ENCODE measurements at places on chromosomes 7 and 10.

GRCh38 chr7:19749658-19750057 is 23.8 kb downstream of the TMEM196 start:
- DNase-seq: no peak

DNA sequence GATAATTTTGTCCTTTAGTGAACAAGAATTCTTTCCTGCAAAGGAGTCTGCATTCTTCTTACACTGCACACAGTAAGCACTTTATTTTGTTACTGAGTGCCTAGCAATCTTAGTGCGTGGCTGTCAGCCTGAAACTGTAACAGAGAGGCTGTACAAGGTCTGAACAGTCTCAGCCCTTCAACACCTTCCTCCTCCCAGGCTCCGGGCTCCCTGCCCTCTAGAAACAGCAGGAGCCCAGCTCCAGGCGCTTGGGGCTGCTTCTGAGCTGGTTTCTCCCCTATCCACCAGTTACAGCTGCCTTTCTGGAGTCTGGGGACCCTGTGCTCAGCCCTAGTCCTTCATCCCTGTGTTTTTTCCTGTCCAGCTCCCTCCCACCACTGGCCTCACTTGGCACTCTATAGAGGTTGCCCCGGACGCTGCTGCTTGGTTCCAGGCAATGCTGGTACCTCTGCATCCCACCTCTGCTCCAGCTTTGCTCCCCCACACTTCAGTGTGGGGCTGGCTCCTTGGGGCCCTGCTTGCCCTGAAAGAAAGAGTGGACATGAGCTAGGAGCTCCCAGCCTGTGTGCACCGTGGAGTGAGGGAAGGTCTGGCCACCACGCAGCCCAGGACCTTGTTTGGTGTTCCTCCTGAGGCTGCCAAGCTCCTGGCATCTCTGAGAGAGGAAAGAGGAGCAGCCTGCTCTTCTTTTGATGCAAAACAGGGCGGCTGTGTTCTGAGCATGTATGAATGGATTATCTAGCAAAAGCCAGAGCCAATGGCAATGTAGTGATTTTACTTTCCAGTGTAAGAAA is 251.2 kb upstream of the GRB10 start:
- DNase-seq: no peak

DNA sequence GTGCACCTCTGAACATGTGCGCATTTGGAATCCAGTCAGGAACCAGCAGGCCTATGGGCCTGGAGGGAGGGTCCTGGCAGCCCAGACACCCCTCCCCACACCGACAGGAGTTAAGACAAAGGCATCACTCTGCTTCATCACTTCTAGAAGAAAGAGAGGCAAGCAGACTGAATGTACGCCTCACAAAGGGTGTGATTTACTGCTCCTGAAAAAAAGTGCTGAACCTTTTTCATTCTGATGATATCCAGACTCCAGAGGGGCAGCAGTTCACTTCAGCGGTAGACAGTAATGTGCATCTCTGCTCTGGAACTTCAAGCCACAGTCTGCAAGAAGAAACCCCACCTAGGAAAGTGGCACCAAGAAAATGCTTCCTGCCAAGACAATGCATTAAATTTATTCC is 88.2 kb upstream of the TMEM72 start:
- no peak for DNase-seq

- DNase-seq: no peak
Measured at GRCh38 chr10:1015688-1016087, 10.0 kb downstream of the IDI2 start.

- no peak for DNase-seq
Measured at GRCh38 chr7:130305433-130306042, 12.6 kb downstream of the CPA4 start.

DNA sequence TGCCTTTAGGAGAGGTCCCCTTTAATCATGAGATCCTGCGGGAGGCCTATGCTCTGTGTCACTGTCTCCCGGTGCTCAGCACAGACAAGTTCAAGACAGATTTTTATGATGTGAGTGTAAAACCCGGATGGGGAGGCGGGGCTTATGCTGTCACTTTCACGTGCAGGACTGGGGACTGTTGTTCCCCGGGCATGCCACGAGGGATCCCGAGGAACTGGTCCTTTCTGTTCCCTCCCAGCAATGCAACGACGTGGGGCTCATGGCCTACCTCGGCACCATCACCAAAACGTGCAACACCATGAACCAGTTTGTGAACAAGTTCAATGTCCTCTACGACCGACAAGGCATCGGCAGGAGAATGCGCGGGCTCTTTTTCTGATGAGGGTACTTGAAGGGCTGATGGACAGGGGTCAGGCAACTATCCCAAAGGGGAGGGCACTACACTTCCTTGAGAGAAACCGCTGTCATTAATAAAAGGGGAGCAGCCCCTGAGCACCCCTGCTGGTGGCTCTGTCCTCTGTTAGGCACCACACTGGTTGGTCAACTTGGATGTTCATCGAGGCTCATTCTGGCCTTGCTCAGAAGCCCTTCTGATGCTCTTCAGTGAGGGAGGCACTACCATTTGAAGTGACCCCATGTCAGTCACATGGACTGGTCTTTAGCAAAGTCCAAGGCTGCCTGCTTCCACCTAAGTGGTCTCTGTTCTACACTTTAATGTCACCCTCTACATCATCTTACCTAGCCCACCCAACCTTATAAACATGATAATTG is 2.8 kb downstream of the COPS6 start:
- no peak for DNase-seq

DNA sequence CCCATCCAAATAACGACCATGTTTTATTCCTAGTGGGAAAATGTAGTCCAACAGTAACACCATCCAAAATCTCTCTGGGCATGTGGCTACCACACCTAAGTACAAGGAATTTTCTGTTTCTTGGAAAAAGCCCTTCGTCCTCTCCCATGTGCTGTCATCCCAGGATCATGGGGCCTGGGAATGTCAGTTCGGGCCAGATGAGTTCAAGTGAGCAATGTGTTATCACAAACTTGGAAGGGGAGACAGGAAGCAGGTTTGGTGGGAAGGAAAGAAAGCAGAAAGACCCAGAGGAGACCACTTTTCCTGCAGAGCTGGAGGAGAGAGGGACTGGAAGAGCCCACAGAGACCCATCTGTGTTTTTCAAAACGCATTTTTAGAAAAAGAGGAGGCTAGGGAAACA is 110.8 kb downstream of the PLXNA4 start:
- no peak for DNase-seq

GRCh38 chr10:74750848-74751274 is 75.5 kb upstream of the KAT6B start:
- no peak for DNase-seq

DNA sequence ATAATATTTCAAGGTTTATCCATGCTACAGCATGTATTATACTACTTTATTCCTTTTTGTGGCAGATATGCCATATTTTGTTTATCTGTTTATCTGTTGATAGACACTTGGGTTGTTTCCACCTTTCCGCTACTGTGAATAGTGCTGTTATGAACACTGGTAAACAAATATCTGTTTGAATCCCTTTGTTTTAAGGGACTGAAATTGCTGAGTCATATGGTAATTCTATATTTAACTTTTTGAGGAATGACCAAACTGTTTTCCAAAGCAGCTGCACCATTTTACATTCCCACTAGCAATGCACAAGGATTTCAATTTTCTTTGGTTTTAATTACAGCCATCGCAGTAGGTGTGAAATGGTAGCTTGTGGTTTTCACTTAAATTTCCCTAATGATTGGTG is 3.4 kb downstream of the C10orf53 start:
- no peak for DNase-seq

DNA sequence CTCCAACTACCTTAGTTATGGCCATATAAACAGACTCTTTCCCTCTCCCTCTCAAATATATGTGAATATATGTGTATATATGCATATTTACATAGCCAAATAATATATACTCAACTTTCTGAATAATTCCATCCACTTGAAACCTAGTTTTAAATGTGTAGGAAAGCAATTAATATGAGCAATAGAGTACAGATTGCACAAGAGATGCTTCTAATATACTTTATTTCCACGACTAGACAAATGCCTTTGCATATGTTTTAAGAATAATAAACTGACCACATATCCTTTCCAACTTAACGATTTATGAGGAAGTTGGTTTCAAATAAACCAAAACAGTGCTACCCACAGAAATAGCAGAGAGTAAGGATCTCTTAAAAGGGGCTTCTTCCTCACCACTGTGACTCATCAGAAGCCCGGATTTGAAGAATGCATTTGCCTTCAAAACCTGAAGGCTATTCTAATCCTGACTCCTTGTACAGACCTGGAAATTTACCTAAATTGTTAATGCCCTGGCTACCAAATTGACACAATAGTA is 266.3 kb downstream of the AHR start:
- no peak for DNase-seq

DNA sequence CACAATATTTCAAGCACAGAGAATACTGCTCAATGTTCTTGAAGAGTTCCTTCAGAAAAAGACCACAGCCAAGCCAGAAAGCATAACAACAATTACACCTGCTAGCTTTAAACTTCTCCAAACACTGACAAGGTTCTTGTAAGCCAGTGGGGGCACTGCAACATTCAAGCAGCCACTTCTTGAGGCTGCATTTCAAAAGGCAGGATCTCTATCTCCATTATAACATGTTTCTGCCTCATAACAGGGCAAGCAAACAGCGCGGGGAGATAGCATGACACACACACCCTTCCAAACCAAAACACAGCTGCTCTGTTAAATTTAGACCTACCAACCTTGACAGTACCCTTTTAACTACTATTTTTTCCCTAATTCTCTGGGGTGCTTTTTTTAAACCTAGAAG is 30.8 kb downstream of the CHCHD3 start:
- DNase-seq: no peak

- DNase-seq: no peak
Measured at GRCh38 chr7:3510101-3511020, 209.3 kb downstream of the SDK1 start.

DNA sequence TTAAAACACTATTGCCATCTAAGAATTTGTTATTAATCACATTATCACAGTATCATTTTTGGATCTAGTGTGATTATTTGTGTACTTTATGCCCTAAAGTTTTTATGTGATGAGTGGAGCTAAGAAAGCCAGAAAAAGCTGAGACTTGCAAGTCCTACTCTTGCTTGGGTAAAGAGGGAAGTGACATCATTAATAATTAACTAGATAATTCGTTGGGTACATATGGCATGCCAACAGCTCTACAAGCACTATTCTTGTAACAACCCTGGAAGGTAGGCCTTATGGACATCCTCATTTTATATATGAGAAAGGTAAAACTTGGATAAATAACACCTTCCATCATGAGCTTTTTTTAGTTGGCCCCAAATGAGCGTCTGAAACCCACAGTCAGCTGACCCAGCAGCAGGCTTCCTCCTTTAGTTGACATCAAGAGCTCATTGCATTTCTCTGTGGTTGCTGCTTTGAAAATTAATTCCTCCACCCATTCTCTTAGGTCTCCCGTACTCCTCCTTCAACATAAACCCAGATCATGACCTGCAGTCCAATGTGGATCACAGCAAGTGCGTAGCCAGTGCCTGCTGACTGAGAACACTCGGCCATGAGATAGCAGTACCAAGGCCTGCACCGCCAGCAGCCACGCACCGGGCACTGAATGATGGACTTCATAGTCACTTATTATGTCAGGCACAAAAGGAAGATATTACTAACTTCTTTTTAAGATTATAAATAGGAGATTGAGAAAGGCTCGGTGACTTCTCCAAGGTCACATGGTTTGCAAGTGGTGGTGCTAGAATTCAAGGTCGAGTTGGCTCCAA is 292.0 kb upstream of the AOAH start:
- no peak for DNase-seq

- no peak for DNase-seq
Measured at GRCh38 chr7:67857698-67858097, 861.1 kb downstream of the TYW1 start.

- no peak for DNase-seq
Measured at GRCh38 chr10:49750546-49750945, 11.6 kb downstream of the OGDHL start.

DNA sequence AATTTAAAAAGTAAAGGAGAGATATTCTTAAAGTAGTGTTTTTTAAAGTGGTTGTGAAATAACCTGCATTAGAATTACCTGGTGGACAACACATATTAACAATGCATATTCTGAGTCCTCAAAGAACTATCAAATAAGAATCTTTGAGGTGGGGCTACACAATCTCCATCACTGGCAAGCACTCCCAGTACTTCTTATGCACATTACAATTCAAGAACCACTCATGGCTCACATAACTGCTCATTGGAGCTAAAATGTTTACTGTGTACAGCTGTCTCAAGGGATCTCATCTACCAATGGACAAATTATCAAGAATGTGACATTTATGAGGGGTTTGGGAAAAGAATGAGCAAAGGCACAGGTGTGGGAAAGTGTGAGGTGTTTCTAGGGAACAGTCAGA is 692.0 kb downstream of the PHTF2 start:
- no peak for DNase-seq

DNA sequence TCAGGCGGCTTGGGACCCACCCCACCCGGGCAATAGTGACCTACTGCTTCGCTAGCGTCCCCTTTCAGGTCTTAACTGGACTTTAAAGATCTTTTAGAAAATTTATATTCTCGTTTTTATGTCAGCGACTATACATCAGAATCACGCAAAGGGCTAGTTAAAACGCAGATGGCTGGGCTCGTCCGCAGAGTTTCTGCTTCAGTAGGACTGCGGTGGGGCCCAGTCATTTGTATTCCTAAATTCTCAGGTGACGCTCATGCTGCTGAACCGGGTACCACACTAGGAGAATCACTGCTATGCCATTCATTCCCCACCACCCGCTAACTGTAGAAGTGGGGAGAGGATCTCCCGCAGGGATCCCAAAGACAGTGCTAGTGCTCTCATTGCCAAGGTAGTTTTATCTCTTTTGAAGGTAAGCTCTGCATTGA is 12.0 kb upstream of the SP8 start:
- DNase-seq: no peak

DNA sequence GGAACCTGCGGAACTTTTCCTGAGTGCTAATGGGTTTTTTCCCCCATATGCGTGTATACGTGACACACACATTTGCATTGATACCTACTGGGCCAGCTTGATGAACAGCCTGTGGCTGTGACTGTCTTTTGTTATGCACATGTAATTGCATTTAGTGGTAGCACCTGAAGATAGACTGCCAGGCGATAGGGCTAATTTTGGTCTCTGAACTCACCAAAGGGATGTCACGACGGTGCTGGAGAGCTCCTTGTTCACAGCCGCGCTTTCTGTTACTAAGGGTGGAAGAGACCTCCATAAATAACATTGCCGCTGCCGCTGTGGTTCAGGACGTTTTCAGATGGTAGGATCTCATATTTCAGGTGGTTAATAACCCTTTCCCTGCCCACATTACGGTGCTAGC is 133.2 kb downstream of the CAMK1D start:
- no peak for DNase-seq

DNA sequence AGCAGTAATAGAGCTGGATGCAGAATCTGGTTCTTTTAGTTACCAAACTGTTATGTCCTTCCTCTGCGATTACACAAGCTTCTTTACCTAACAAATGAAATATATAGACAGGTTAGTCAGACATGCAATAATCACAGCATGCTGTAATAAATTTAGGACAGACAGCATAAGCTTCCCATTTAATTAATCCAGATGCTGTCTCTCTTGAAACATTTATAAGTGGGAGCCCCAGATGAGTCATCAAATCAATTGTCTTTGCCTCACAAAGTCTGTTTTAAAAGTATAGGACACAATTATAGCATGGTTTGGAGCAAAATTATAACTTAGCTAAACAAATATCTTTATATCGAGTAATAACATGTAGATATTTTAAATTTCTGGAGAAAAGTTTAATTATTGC is 1.6 kb downstream of the CDNF start:
- no peak for DNase-seq

- no peak for DNase-seq
Measured at GRCh38 chr10:115390607-115391006, 297.4 kb downstream of the ATRNL1 start.

Data from hypothalamus (tissue), 51 donors.